ENCODE measurements at places on chromosomes 2 and 18.

DNA sequence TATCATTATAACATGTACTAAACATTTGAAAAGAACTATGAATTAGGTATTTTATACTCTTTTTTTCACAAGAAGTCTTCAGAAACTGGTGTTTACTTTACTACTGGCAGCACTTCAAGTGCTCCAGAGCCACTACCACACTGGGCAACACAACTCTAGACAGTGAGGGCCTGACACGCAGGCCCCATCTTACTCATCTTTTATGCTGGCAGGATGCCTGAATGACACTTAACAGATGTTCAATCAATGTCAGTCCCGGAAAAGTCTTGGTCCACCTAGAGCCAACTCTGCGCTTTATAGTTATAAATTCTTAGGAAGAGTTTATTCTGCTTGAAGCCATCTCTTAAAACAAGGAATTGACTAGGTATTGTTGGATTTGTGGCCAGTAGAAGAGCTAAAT is 8.7 kb upstream of the WIPF1 start:
- DNase-seq, result peak; percentile 83

DNA sequence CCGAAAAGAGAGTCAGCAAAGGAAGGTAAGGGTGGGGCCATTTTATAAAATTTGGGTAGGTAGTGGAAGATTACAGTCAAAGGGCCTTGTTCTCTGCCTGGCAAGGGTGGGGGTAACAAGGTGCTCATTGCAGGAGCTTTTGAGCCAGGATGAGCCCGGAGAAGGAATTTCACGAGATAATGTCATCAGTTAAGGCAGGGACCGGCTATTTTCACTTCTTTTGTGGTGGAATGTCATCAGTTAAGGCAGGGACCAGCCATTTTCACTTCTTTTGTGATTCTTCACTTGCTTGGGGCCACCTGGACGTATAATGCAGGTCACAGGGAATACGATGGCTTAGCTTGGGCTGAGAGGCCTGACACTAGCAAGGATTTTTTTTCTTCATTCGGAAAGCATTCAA is 58.1 kb downstream of the CYP1B1 start:
- no peak for DNase-seq

DNA sequence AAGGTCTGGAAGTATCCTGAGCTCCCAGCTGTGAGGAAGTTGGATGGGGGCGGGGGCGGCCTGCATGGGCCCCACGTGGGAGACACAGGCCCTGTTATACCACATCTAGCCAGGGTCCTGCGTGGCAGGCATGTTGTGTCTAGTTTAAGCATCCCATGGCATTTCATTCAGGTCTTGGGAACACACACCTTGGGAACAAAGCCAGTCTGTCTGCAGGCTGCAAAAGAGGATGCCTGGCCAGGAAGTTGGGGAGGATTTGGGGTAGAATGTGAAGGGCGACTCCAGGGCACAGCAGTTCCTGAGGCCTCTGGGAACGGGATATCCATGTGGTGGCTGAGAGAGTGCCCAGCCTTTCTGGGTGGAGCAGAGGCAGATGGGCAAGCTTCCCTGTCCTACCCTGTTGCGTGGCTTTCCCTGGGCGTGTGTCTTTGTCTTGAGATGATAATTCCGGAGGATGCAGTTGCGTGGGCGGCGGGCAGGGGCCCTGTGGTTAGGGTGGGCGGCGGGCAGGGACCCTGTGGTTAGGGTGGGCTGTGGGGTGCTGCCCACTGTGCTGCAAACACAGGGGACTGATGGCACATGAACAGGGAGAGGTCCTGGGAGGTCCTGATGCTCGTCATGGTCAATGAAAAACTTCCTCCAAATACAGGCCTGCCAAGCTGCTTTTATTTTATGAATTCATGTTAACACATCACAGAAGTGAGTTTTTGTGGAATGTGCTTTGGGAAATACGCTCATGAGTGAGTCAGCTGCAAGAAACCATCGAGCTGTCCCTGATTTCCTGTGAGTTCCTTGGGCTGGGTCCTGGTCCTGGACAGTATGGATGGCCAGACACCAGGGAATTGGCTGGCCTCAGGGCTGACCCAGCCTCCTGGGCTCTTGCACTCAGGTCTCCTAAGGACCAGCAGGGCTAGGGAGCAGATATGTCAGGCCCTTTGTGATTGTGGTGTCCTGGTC is 90.0 kb upstream of the HS6ST1 start:
- DNase-seq, result peak; percentile 88

GRCh38 chr2:96538487-96539214 is 2.1 kb downstream of the ARID5A start:
- peak; percentile 38 for DNase-seq

- DNase-seq, result peak; percentile 75
Observed at GRCh38 chr2:112814278-112814677, 22.3 kb downstream of the IL1B start.

DNA sequence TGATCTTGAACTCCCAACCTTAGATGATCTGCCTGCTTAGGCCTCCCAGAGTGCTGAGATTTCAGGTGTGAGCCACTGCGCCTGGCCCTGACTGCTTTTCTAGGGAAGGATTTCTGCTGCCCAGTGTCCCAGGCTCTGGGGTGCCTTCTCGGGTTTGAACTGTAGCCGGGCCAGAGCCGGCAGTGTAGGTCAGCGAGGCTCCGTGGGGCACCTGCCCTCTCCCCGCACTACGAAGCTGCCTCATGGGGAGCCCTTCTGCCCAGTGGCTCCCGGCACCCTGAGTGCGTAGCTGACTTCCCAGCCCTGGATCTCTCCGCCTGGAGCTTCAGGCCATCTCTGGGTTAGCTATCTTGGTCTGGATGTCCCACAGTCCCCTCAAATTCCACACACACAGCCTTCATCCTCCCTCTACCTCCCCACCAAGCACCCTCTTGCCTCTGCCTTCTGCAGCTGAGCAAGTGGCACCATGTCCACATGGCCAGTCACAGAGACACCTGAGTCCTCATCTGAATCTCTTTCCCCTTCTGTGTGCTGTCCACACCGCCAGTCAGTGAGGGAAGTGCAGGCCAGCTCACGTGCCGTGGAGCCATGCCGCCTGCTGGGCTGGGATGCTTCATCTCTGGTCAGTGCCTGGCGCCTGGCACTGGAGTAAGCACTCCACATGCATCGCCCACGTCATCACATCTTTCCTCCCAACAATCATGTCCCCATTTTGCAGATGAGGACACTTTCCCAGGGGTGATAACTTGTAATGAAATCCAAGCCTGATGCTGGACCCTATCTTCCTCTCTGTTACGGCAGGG is 69.2 kb downstream of the EDAR start:
- no peak for DNase-seq

- DNase-seq, result peak; percentile 39
Observed at GRCh38 chr2:67526283-67526682, 129.2 kb downstream of the ETAA1 start.

DNA sequence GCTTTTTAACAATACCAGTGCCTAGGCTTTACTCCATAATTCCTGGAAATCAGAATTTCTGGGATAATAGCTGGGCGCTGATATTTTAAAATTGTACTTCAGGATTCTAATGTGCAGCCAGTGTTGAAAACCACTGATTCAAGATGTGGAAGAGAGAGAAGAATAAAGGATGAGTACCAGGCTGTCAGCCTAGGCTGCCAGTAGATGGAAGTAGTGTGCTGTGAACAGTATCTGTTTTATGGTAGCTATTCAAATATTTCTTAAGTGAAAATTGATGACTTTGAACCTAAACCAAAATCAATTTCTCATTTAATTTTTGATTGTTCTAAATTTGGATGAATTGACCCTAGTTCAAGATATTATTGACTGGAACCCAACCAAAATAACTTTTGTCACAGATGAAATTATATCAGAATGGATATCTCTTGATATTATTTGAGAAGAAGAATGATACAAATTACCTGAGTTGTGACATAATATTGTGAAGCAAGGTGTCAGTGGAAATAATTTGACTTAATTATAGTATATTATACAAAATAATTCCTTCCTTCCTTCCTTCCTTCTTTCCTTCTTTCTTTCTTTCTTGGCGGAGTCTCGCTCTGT is 88.0 kb downstream of the COMMD1 start:
- peak; percentile 61 for DNase-seq

GRCh38 chr2:109680523-109681297 is 66.5 kb downstream of the SOWAHC start:
- DNase-seq, result no peak

DNA sequence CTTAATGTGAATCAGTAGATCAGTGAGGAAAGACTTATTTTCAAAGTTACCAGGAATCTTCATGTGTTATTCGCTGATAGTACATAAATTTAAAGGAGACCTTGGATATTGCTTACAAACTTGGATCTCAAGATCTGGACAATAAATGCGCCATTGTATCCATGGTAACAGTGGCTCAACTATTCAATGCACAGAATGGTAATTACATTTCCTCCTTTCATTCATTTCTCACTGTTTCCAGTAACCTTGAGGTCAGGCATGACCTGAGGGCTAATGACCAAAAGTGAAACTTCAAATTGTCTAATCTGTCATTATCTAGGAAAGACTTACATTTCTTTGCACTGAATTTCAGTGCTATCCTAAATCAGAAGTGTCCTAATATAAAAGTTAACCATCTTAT is 8.1 kb downstream of the LRP2 start:
- no peak for DNase-seq

DNA sequence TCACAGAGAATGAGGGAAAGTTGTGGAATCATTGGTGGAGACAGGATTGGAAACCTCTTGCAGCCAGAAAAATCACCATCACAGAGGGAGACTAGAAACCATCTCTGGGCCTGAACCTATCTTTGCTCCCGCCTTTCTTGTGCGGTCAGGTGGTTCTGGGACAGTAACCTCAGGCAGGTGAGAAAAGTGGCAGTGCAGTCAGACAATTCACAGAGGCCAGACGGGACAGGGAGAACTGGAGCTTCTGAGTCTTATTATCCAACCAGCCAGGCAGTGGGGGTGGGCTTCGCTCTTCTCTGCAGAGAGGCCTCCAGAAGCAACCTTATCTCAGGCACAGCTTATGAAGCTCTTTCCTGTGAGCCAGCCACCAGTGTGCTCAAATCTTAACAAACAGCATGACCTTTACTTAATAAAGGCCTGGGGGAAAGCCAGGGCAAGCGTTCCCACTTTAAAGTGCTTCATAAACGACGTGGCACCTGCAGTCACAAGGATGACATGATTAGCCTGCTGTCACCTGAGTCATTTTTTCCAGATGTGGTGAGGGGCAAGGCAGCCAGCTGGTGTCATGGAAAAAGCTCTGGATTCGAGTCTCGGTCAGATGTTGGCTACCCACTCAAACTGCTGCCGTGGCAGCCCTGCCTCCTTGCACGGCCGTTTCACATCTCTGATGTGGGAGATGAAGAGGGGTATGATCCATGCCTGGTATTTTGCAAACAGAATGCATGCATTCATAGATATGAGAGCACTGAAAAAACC is 109.7 kb downstream of the B3GNT2 start:
- no peak for DNase-seq

DNA sequence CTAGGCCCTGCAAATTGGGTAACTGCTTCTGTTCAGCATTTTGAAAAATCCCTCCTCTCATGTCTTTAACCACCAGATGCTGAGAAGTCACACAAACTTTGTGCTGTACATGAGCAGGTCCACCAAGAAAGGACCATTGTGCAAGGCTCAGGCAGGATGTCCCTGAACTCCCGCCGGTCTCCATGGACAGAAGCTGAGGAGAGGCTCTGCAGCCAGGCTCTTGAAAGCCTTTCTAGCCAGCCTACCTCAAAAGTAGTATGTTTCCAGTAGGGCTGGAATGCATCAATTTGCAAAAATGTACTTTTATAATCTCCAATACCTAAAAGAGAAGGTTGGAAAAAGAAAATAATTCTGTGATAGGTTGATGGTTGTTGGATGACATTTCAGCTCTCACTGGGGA is 47.0 kb upstream of the SH3BP4 start:
- no peak for DNase-seq

DNA sequence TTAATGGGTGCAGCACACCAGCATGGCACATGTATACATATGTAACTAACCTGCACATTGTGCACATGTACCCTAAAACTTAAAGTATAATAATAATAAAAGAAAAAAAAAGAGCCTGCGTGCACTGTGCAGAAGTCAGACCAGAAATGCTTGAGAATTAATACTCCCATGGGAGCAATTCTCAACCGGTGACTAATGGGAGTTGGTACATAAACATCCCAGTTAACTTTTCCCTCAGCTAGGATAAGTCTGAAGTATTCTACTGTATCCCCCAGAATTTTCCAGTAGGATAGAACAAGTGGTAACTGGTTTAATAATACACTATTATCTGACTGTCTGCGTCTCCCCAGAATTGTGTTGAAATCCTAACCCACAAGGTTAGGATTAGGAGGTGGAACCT is 113.6 kb upstream of the COL5A2 start:
- peak; percentile 59 for DNase-seq

GRCh38 chr2:45330108-45330507 is 281.0 kb downstream of the SRBD1 start:
- DNase-seq, result no peak

Measured in AG20443 (cell line).